Breast epithelium (tissue), 4 donors: ENCODE measurements at places on chromosomes 12 and 14.

DNA sequence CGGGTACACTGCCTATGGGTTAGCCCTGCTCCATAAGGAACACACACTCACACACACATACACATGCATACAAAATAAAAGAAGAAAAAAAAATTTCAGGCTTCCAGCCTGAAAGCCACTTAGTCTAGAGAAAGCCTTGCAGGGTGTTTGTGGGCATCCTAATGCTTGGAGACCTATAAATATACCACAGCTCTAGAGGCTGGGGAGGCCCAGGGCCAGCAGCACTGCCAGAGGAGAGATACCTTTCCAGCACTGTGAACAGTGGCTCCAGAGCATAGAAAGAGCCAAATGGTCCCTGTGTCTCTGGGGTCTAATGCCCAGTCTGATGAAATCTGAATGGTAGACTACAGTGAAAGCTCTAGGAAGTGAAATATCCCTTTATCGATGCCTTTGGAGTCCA is 12.9 kb downstream of the FAM161B start:
- H3K27ac ChIP-seq: no peak overlapping the region
- no peak overlapping the region for H3K4me3 ChIP-seq
- H3K27me3 ChIP-seq: no peaks in the 10 kb centered on the region

- DNase-seq: peak; percentile 99
- no peaks in the 10 kb centered on the region for H3K4me1 ChIP-seq
- no peaks in the 10 kb centered on the region for H3K36me3 ChIP-seq
- H3K27ac ChIP-seq: peak within 1 kb of the TSS; percentile 91
Measured at GRCh38 chr14:67619446-67620216, at the start of gene ARG2. Gene ARG2, plus strand, starts transcription at chr14:67619920. Its CDS starts 58 bp downstream, at chr14:67619978.

- no peak overlapping the region for H3K27ac ChIP-seq
- peaks cover 15% of the 10 kb centered on the region for H3K27me3 ChIP-seq
- no peak overlapping the region for H3K4me3 ChIP-seq
- no peaks in the 10 kb centered on the region for H3K4me1 ChIP-seq
Measured at GRCh38 chr12:5309654-5310053, 122.3 kb upstream of the NTF3 start.

- H3K36me3 ChIP-seq: no peaks in the 10 kb centered on the region
- no peak overlapping the region for H3K27ac ChIP-seq
- H3K27me3 ChIP-seq: no peaks in the 10 kb centered on the region
- H3K4me1 ChIP-seq: peaks cover 8% of the 10 kb centered on the region
- no peak for DNase-seq
Measured at GRCh38 chr12:92132288-92132687, 13.4 kb downstream of the BTG1 start.

- H3K4me1 ChIP-seq: no peaks in the 10 kb centered on the region
- H3K27me3 ChIP-seq: no peaks in the 10 kb centered on the region
- no peak overlapping the region for H3K27ac ChIP-seq
- no peak for DNase-seq
Measured at GRCh38 chr12:46895726-46896125, 69.9 kb upstream of the SLC38A4 start.

DNA sequence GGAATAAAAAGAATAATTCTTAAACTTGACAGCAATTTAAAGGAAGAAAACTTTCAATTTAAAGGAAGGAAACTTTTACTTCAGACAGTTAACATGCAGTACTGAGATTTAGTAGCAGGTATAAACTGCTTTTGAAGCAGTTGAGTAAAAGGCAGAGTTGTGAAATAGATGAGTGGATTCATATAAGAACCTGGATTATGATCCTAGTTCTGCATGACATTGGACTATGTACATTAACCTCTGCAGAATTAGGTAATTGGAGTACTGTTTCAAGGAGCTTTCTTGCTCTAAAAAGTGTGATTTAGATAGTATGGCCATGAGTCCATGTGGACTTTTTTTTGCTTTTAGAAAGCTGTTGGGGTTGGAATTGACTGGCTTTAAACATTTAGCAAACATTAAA is 29.7 kb downstream of the ATP2A2 start:
- no peaks in the 10 kb centered on the region for H3K27me3 ChIP-seq
- H3K36me3 ChIP-seq: no peaks in the 10 kb centered on the region
- no peak overlapping the region for H3K4me3 ChIP-seq

DNA sequence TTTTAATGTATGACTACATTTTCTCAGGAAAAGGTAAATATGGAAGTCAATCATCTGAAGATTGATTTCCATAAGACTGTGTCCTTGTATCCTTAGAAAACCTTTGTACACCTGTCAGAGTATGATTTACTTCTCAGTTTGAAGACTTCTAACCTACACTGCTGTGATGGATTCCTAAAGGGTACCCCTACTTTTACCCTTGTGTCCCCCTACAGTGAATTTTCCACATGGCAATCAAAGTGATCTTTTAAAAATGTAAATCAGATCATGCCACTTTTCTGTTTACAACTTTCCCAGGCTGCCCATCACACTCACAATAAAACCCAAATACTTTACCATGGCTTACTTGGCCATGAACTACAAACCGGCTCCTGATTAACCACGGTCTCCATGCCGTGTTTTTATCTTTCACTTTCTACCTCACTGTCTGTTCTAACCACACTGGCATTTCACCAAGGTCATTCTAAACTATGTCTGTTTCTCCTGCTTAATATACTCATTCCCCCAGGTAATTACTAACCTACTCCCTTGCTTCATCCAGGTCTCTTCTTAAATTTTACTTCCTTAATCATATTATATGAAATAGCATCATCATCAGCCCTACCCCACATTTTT is 8.1 kb downstream of the DNAI7 start:
- no peaks in the 10 kb centered on the region for H3K27me3 ChIP-seq
- H3K27ac ChIP-seq: no peak overlapping the region
- H3K4me1 ChIP-seq: no peaks in the 10 kb centered on the region
- no peak overlapping the region for H3K4me3 ChIP-seq
- H3K36me3 ChIP-seq: no peaks in the 10 kb centered on the region
- no peak for DNase-seq

DNA sequence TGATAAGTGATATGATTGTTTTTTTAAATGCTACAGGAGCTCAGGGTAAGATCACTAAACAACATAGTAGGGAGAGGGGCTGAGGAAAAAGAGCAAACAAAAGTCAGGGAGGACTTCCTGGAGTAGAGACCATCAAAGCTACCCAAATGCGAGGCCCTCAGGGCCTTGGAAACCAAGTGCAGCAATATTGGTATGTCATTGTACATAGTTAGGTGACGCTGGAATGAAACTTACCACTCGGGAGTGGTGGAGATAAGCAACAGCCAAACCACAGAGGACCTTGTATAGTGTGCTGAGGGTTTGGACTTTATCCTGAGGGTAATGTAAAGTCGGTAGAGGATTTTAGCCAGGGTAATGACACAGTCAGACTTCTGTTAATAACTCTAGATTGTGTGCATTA is 13.8 kb downstream of the KITLG start:
- H3K27me3 ChIP-seq: no peaks in the 10 kb centered on the region
- no peak overlapping the region for H3K4me3 ChIP-seq
- H3K36me3 ChIP-seq: no peaks in the 10 kb centered on the region
- no peaks in the 10 kb centered on the region for H3K4me1 ChIP-seq
- no peak overlapping the region for H3K27ac ChIP-seq

GRCh38 chr14:32635061-32635719 is 303.5 kb upstream of the NPAS3 start:
- no peaks in the 10 kb centered on the region for H3K36me3 ChIP-seq
- H3K27ac ChIP-seq: peak overlapping the region; percentile 12
- DNase-seq: no peak
- peak overlapping the region; percentile 20 for H3K4me3 ChIP-seq

GRCh38 chr12:13196130-13196921 is at the start of gene EMP1:
Gene EMP1, plus strand, starts transcription at chr12:13196726. Its CDS starts 14,785 bp downstream, at chr12:13211511.
- peaks cover 8% of the 10 kb centered on the region for H3K4me1 ChIP-seq
- no peaks in the 10 kb centered on the region for H3K27me3 ChIP-seq
- peak within 1 kb of the TSS; percentile 97 for H3K27ac ChIP-seq
- no peaks in the 10 kb centered on the region for H3K36me3 ChIP-seq
- peak; percentile 94 for DNase-seq
- H3K4me3 ChIP-seq: peak within 1 kb of the TSS; percentile 63

DNA sequence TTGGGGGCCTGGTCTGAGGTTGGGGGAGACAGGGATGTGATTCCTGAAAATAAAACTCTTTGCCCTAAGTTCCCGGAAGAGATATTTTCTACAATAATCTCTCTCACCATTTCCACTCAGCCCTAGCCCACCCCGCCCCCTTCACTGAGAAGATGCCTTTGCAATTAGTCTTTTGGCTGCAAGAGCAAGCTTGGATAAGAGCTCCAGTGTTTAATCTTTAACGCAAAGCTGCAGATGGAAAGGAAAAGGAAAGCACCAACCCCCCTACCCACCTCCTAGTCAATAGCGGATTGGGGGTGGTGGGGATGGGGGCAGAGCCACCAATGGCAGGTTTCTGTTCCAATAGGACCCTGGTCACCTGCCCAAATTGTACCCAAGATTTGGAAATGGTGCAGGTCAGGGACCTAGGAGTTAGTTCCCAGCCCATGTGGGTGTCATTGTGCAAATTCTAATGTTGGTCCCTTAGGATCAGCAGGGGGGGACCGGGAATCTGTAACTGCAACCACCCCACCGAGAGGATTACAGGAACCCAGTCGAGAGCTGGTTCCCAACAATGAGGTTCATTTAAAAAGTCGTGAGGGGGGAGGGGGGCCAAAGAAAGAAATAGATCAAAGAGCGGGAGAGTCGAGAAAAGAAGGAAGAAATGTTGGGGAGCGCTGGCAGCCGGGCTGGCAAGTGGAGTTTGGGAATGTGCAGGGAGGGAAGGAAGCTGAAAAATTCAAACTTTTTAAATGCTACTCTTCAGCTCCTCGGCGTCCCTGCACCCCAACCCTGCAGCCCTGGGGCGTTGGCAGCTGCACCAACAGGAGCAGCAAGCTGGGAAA is 1.6 kb downstream of the ZFP36L1 start:
- no peak for DNase-seq
- peak overlapping the region; percentile 98 for H3K27ac ChIP-seq
- no peaks in the 10 kb centered on the region for H3K27me3 ChIP-seq
- peaks cover 3% of the 10 kb centered on the region for H3K4me1 ChIP-seq
- H3K4me3 ChIP-seq: peak overlapping the region; percentile 95

DNA sequence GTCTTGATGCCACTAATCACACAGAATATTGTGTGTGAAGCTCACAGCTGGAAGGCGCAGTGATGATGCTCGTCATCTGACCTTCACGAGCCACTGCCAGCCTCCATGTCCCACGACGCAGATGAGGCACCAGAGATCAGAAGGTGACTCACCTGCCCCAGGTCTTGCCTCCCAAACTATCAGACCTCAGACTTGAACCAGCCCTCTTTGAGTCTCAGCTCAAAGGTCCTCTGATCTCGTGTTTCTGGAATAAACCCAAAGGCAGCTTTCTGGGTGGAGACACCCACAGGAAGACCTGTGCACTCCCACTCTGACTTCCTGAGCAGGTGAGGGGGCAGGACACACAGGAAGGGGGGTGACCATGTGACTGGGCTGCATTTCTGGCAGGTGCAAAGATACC is 19.6 kb upstream of the CHGA start:
- H3K4me1 ChIP-seq: no peaks in the 10 kb centered on the region
- no peak overlapping the region for H3K4me3 ChIP-seq
- H3K27ac ChIP-seq: no peak overlapping the region
- DNase-seq: no peak

DNA sequence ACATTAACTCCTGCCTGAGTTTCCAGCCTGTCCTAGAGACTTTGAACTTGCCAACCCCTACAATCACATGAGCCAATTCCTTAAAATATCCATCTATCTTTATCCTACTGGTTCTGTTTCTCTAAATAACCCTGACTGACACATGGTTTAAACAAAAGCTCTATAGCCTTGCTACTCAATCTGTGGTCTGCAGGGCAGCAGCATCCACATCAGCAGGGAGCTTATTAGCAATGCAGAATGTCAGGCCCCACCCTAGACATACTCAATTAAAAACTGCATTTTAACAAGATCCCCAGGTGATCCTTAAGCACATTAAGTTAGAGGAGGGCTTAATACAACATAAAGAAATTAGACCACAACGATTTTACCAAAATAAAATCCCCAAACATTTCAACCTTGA is 108.3 kb upstream of the CPSF6 start:
- no peaks in the 10 kb centered on the region for H3K36me3 ChIP-seq
- H3K27ac ChIP-seq: no peak overlapping the region
- H3K4me1 ChIP-seq: no peaks in the 10 kb centered on the region
- DNase-seq: no peak
- H3K27me3 ChIP-seq: no peaks in the 10 kb centered on the region

- DNase-seq: no peak
- no peak overlapping the region for H3K27ac ChIP-seq
- no peaks in the 10 kb centered on the region for H3K36me3 ChIP-seq
- no peaks in the 10 kb centered on the region for H3K27me3 ChIP-seq
- no peak overlapping the region for H3K4me3 ChIP-seq
Measured at GRCh38 chr14:30982533-30982932, 42.9 kb upstream of the AP4S1 start.

DNA sequence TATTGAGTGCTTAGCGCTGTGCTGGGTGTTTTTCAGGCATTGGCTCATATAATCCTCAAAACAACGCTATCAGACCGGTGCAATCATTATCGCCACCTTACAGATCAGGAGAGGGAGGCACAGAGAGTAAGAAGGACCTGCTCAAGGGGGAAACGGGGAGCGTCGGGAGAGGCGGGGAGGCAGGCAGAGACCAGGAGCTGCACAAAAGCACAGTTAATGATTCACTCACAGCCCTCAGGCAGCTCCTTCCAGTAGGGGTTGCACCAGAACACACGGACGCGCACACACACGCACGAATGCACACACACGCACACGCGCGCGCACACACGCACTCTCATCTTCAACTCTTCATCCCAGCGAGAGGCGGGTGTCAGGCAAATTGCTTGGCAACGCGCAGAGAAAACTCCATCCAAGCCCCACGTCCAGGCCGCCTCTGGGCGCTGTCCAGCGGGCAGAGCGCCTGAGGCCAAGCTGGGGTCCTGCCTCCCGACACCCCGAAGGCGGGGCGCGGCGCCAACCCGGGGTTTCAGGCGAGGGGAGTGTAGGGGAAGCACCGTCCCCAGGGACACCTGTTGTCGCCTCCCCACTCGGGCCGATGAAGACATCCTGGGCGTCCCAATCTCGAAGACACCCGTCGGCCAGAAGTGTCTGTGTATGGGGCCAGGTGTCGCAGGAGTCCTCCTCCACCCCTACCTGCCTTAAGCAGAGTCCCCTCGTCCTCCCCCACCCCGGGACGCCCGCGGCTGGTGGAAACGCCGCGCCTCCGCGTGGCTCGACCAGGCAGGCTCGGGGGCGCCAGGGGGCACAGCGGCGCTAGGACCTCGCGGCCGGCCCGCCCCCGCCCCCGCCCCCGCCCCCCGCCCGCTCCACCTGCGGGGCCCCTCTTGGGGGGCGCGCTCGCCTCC is 35.5 kb upstream of the STON2 start:
- no peak for DNase-seq
- peak overlapping the region; percentile 78 for H3K27ac ChIP-seq
- H3K4me3 ChIP-seq: peak overlapping the region; percentile 91
- H3K4me1 ChIP-seq: no peaks in the 10 kb centered on the region

- H3K36me3 ChIP-seq: no peaks in the 10 kb centered on the region
- H3K4me1 ChIP-seq: no peaks in the 10 kb centered on the region
- DNase-seq: no peak
- no peak overlapping the region for H3K27ac ChIP-seq
Measured at GRCh38 chr12:49635656-49636055, 12.3 kb downstream of the PRPF40B start.

GRCh38 chr12:9033265-9033887 is 44.0 kb downstream of the KLRG1 start:
- H3K4me1 ChIP-seq: no peaks in the 10 kb centered on the region
- H3K27ac ChIP-seq: no peak overlapping the region
- H3K4me3 ChIP-seq: no peak overlapping the region
- H3K36me3 ChIP-seq: no peaks in the 10 kb centered on the region
